Neural crest cell (in vitro differentiated cells): ENCODE measurements at places on chromosomes 13 and 19. TPM values are rescaled to one million over a fixed set of nuclear protein-coding genes. Genes with fewer than 3 reads are reported as not detected.

The SIGLEC8 gene
- total RNA-seq = not detected in 2 replicates

The KLK15 gene
- not detected in 2 replicates for total RNA-seq

The SH2D3A gene
- total RNA-seq = not detected in 2 replicates

The ATP1A3 gene
- total RNA-seq = 22.9 and 23.2 TPM in 2 replicates

The PSG2 gene
- not detected in 2 replicates for total RNA-seq

The TNNI3 gene
- total RNA-seq = 5.4 and 6.5 TPM in 2 replicates
